ENCODE measurements at places on chromosomes 3 and 15. TPM values are rescaled to one million over a fixed set of nuclear protein-coding genes. Genes with fewer than 3 reads are reported as not detected.

The TRAT1 gene
- polyA plus RNA-seq: 205 TPM

The PLCH1 gene
- polyA plus RNA-seq: not detected

The GOLGA8Q gene
- not detected for polyA plus RNA-seq

The CEP152 gene
- polyA plus RNA-seq: 8.4 TPM

The PDCD10 gene
- polyA plus RNA-seq: 85.0 TPM

The DNAH12 gene
- not detected for polyA plus RNA-seq

The GPR176 gene
- polyA plus RNA-seq: not detected

The XCR1 gene
- polyA plus RNA-seq: not detected

All from naive thymus-derived CD4-positive, alpha-beta T cell (primary cell).